Cerebellar nuclear complex (tissue), 1 donor: ENCODE measurements at places on chromosomes 12 and 14.

DNA sequence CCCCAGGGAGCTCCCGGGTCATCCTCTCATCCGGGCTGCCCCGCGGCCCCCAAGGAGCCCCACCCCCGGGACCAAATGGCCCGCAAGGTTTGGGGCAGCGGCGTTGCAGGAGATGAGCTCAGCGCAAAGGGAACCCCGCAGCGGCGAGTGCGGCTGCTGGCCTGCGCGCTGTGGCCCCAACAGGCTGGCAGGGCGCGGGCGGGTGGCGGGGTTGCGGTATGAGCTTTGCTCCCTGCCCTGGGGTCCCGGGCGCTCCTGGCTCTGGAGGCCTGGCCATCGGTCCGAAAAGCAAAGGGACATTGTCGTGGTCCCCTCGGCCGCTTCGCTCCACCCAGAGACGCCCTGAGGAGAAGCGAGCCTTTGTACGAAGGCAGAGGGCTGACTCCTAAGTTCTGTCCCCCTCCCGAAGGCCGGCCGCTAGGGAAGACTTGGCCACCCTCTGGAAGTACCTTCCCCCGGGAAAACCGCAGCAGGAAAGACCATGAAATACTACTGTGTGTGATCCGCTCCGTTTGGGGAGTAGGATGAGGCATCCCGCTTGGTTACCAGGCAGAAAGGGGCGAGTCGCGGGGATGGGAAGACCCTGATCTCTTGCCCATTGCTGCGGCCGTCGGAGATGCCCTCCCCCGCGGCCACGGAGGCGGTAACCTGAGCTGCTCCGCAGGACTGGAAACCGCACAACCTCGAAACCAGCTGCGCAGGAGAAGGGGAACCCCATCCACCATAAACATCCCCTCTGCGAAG, 620 bp upstream of the NID2 start:
- no peak for DNase-seq

DNA sequence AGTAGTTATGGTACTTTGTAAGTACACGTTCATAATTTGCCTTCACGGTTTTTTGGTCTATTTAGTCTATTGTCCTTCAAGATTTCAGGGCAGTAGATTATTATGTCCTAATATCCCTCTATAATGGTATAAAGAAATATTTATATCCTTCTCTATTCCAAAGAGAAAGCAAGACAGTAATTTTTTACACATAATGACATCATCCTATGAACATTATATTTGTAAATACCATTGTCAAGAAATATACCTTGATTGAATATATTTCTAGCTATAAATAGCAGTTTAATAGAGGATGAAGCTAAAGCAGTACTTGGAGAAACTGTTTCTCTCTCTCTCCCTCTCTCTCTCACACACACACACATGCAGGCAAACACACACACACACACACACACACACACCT, 77.0 kb downstream of the C12orf50 start:
- no peak for DNase-seq

DNA sequence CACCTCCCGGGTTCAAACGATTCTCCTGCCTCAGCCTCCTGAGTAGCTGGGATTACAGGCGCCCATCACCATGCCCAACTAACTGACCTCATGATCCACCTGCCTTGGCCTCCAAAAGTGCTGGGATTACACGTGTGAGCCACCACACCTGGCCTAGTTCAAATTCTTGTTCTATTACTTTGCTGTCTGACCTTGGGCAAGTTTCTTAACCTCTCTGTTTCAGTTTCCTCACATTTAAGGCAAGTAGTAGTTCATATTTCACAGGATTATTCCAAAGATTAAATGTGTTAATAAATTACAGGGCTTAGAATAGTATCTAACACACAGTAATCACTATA, 10.9 kb downstream of the RXYLT1 start:
- no peak for DNase-seq

- no peak for DNase-seq
Measured at GRCh38 chr12:15122344-15122743, 98.9 kb downstream of the RERG start.

GRCh38 chr14:71658261-71658860, 273.9 kb upstream of the RGS6 start:
- DNase-seq: no peak

DNA sequence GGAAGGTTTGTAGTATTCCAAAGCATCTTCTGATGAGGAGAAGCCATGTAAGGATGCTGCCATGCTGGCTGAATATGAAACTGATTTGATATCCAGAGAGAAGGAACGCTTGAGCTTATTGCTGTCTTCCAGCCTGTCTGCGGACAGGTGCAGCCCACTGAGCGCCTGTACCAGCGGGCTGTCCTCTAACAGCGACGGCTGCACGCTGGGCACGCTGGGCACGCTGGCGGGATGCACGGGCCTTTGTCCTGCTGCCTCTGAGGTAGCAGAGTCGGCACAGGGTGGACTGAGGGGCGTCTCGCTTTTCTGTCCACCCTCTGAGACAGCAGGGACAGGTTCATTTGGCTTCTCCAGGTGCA, 85.2 kb downstream of the DUSP16 start:
- DNase-seq: no peak

GRCh38 chr14:38079268-38079667, 128.4 kb upstream of the SSTR1 start:
- no peak for DNase-seq

GRCh38 chr12:75042125-75042524, 167.5 kb downstream of the KCNC2 start:
- no peak for DNase-seq

GRCh38 chr12:22180705-22181104, 134.7 kb downstream of the CMAS start:
- DNase-seq: no peak

DNA sequence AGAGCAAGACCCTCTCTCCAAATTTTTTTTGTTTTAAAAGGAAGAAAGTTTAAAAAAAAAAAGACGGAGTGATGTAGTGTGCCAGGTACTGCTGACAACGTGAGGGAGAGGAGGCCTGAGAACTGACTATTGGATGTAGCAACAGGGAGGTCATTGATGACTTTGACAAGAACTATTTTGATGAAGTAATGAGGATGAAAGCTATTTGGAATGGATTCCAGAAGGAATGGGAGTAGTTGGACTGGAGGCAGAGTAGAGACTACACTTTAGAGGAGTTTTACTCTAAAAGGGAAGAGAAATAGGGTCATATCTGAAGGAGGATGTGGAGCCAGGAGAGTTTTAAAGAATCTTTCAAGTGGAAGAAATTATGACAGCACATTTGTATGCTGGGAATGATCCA, 27.8 kb upstream of the SLC38A2 start:
- no peak for DNase-seq

- DNase-seq: no peak
Measured at GRCh38 chr14:86430853-86431252, 900.9 kb downstream of the FLRT2 start.

DNA sequence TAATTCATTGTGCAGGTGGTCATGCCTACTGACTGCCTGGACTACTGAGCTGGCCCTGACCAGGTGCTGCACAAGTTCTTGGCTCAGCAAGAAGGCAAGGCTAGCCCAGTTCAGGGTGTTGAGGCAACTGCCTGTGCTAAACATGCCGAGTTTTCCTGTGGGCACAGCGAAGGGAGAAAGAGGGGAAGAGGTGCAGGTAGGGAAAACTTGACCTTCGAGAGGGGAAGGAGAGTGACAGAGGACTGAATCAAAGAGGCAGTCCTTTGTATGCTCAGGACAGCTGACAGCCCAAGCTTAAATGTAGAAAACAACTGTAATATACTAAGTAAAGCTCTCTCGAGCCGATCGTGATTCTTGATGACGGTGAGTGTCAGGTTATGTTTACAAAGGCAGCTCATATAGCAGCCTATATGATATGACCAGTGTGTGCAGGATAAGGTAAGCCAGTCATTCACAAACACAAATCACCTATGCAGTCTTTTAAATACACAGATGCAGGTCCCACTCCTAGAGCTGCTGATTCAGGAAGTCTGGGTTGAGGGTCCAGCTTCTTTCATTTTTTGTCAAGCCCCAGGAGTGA, 2.6 kb downstream of the IRAK3 start:
- no peak for DNase-seq

DNA sequence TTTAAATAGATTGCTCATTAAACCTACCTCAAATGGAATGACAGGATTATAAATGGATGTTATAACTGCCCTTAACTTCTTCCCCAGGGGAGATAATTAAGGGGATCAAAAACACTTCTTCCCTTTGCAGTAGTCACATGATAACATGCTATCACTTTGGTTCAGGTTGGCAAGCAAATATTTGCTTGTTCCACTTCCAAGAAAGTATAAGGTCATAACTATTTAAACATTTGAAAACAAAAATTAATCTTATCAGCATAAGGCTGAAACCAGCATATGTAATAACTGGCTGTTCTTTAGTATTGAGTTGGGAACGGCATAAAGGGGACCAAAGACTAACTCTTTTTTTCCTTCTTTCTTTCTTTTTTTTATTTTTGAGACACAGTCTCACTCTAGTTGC, 2.4 kb upstream of the LYZ start:
- no peak for DNase-seq

DNA sequence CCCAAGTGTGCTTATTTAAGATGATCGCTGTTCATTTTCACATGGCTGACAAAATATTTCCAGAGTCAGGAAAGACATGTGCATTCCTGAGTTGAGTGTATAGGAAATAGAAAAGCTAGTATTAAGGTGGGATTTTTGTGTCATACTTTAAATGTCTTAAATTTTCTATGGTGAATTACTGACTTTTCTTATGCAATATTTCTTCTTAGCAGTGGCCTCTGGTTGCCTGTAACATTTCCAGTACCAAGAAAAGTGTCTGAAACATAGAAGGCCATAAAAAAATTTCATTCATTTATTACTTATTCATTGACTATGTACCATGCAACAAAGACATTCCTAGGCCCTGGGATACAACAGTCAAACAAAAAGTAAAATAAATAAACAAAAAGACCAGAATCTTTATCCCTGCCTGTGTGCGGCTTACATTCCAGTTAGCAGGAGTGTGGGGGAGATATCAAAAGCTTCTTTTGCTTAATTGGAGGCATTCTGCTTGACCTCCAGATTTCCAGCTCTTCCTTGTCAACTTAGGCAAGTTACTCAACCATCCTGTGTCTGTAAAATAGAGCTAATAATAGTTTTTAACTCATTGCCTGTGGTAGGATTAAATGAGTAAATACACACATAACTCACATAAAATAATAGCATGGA, 216.3 kb upstream of the FLRT2 start:
- DNase-seq: no peak

DNA sequence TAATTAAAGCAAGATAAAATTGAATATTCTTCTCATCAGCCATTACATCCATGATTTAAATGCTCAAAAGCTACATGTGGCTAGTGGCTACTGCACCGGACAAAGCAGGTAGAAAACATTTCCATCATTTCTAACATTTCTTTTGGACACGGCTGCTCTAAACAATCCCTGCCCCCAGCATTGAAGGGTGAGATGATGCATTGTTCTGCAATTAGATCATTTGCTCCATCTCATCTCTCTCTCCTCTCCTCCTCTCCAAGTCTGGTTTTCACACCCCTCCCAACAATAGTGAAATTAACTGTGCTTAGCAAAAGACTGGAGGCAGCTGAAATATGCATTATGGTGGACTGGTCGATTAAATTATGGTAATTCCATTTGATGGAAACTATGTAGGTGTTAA, 288.5 kb downstream of the KSR2 start:
- DNase-seq: no peak

DNA sequence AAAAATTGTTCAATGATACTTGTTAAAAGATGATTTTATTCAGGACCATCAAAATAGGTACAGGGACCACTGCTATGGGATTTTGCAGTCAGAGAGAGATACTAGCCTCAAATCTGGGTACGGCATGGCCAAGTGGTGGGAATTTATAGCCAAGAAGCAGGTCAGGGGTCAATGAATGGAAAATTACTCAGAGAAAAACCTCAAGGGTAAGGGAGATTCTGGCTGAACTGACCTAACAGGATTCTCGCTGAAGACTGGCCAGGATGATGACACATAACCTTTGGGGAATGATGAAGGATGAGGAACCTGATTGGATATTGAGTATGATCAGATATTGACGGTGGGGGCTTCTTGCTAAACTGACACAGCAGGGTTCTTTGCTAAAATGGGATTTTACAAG, 32.7 kb downstream of the DEPDC4 start:
- DNase-seq: no peak

- no peak for DNase-seq
Measured at GRCh38 chr12:125919856-125920470, 854.7 kb downstream of the AACS start.

DNA sequence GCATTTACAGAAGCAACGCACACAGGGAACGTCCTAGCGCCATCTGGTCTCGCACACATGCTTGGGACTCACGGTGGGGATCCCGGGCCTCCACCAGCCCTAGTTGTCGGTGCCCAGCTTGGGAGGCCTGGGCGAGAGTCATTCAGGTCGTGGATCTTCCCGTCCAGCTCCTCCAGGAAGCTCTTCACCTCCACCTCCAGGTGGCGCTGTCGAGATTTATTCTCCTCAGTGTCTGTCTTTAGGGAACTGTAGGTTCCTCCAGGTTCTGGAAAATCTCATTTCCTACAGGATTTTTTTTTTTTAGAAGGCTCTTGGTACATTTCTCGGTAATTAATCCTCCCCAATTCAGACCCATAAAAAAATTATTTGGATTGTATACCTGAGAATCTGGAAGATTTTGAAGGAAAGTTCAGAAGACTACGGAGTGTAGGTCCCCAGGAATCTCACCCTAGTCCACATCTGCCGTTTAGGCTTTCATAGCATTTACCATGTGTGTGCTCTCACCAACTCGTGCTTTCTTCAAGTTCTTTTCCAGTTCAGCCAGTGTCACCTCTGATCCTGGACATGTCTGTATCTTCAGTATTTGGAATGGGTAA, 910.0 kb downstream of the TMEM121 start:
- no peak for DNase-seq

GRCh38 chr12:14612898-14613445, 45.3 kb upstream of the PLBD1 start:
- DNase-seq: no peak

- no peak for DNase-seq
Measured at GRCh38 chr14:79321070-79321469, 890.2 kb downstream of the DIO2 start.

- DNase-seq: no peak
Measured at GRCh38 chr12:42802785-42803189, 213.2 kb upstream of the PRICKLE1 start.

DNA sequence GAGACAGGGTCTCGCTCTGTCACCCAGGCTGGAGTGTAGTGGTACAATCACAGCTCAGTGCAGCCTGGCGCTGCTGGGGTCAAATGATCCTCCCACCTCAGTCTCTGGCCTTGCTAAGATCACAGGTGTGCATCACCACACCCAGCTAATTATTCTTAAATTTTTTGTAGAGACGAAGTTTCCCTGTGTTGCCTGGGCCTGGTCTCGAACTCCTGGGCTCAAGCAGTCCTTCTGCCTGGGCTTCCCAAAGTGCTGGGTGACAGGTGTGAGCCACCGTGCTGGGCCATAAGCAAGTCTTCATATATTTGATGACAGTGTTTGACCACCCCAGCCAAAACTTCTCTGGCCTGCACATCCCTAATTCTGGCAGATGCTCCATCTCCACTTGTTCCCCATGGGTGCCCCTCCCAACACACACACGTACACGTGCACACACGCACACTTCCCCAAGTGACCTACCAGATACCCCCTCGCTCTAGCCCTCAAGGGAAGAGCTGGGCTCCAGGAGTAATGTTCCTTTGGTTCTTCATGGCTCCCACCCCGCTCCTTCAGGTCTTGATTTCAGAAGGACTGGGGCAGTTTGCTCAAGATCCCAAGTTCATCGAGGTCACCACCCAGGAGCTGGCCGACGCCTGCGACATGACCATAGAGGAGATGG, 104.3 kb upstream of the FKBP4 start:
- DNase-seq: no peak
